ENCODE measurements at places on chromosomes 5 and 9.

DNA sequence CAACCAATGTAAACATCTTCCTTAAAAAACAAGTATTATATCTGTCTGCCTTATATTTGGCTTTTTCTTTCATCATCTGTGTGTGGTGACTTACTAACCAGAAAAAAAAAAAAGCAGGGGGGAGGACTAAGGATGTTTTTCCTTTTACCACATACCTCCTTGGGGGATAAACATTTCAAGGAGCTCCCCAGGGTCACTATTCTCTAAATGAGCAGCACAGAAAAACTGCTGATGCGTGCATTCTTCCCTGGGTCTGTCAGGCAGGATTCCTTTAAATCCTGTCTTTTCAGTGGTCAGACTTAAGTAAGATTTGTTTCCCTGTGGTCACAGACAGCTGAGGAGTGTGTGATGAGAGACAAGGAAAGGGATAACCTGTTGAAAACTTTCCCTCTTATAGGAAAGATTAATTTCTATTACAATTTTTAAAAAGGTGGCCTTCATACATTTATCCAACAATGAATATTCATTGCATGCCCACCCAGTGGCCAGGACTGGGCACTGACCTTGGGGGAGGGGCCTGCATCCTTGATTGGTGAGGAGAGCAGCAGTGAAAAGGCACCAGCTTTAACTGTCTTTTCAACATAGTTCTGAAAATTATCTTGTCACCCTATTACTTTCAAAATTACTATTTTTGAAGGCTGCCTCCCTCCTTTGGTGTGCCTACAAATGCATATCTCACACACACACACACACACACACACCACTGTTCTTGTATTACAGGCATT, 123.1 kb downstream of the TLE4 start:
- DNase-seq, result no peak

DNA sequence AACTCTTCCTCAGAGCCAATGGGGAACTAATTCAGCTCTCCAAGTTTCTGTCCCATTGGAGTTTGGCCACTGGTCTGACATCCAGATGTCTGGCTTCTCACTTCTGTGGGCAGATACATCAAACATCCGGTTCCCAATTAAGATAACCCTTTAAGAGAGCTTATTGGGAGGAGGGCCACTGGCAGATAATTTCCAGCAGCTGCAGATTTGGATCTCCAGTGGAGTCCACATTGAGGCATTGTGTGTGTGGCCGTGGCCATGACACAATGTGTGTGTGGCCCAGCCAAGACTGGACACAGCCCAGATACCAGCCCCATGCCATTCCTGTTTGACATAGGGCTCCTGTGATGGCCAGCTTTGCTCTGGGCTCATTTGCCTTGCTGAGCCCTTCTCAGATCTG, 110.5 kb upstream of the MAP1B start:
- no peak for DNase-seq

DNA sequence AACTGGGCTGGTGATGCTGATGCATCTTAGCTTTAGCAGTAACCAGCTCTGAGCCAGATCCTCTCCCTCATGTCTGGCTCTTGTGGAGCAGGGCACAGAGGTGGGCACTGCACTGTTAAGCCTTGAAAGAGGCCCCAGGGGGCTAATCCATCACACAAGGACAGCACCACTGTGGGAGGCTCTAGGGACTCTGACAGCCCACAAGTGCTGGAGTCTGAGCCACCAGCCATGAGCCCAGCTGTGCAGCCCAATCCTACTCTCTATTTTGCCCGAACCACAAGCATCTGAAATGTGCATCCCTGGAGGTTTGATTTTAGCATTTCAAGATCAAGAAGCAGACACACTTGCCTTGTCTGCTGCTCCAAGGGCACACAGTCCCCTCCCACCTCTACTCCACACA, 407.1 kb upstream of the TRPC7 start:
- DNase-seq, result no peak

DNA sequence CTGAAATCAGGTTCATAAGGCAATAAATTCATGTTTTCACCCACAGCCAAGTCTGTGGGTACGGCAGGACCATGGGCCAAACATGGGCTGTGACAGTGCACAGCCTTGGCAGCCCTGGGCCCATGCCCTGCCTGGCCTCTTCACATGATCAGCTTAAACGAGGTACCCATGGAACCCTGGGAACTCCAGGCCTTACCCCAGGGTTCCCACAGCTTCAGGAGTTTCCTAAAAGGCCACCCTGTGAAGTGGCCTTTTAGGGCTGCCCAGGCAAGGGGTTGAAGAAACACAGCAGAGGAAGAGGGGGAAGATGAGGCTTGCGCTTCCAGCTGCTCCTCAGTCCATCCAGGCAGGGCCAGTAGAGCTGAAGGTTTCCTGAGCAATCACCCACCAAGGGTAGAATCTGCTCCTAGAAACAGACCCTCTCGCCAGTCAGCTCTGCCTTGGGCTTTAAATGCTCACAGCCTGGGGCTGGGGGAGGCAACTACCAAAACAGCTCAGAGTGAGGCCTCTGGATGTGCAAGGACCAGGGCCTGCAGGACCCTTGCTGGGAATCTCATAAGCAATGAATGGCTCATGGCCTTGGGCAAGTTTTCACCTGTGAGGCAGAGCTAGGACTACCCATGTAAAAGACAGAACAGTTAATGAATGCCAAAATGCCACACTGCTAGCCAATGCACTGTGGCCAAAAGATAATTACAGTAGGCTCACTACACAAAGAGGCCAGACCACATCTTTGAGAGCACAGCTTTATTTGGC, 79.3 kb upstream of the LRRTM2 start:
- DNase-seq, result no peak
